ENCODE measurements at places on chromosomes 6 and 20.

DNA sequence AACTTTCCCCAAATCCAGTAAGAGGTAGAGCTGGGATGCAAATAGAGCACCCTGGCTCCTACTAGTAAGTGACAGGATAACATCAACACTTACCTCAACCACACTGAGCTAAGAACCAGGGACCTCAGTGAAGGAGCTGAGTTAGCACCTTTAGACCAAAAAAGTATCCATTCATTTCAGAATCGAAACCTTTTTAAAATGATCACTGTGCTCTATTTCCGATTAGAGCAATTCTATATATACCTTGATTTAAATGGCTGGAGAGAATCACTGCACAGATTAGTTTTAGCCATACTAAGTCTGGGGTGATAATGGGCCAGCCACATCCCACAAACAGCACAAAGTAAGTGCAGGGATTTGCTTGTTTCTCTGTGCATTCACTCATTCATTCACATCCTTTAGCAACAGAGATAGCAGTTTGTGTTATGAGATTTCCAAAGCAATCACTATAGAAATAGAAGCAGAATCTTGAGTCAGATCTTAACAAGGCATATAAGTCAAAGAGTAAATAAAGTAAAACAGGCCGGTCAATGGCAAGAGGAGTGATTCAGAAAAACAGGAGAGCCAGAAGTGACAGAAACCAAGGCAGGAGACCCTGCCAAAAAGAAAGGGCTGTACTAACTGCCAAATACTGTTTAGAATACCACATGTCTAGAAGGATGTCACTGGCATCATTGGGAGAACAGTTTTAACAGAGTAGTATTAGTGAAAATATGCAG, 136.3 kb downstream of the KIF13A start:
- no peak for DNase-seq

DNA sequence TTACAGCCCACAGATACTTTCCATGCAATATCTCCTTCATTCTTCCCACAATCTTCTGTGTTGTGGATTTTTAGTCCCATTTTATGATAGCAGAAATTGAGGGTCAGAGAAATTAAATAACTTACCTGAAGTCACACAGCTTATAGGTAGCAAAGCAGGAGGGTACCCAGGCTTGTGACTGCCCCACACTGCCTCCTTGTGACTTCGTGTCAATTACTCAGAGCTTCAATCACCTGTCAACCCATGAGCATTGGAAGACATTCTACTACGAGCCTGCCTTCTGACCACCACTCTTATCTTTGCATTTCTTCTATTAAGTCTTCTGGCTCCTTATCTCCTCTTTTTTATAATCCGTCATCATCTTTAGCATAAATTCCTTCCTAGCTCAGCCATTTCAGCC, 71.6 kb upstream of the NRSN1 start:
- DNase-seq, result no peak

GRCh38 chr6:2235777-2236495, 9.5 kb downstream of the GMDS start:
- no peak for DNase-seq

DNA sequence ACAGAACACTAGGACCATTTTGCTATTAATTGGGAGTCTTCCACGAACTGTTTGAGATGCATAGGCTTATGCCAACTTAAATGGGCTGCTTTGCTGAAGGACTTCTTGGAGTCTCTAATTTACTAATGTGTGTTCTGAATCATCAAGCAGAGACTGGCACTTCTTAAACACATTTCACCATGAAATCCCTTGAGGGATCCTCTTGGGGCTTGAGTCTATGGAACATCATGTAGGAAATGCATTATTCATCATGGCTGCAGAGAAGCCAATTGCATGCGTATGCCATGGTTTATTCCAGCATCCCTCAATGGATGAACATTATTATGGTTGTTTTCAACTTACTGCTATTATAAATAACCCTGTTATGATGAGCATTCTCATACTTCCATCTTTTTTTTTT, 73.4 kb downstream of the FGD2 start:
- no peak for DNase-seq

Data from brain pericyte (primary cell).